Globus pallidus (tissue), 1 donor: ENCODE measurements at places on chromosomes 4 and X.

GRCh38 chrX:147602176-147602696, 309.5 kb upstream of the FMR1 start:
- DNase-seq: no peak

GRCh38 chrX:14670819-14671218, 141.5 kb downstream of the GLRA2 start:
- DNase-seq: no peak

DNA sequence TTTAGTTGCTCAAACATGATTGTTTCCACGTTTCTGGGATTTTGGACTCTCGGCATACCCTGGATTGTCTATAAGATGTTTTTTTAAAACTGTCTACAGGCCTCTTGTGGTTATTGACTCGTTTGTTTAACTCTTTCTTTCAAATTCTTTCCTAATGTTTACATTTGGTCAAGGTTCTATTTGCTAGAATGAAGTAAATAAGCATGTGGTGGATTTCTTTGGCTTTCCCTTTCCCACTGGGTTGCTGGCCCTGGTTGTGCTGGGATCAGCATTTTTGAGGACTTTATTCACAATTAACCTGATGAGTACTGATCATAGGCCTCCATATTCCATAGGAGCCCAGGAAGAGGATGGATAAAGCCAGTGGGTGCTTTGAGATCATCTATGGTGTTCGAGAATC, 11.1 kb upstream of the GPR101 start:
- DNase-seq: no peak

- no peak for DNase-seq
Observed at GRCh38 chrX:110050901-110051300, 48.0 kb downstream of the TMEM164 start.

DNA sequence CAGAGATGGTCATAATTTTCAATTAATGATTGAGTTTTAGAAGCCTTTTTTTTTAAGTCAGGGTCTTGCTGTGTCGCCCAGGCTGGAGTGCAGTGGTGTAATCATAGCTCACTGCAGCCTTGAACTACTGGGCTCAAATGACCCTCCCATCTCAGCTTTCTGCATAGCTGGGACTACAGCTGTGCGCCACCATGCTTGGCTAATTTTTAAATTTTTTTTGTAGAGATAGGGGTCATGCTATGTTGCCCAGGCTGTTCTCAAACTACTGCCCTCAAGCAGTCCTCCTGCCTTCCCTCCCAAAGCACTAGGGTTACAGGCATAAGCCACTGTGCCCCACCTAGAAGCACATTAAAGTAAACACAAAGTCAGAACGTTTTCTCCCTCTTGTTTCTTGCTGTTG, 51.7 kb downstream of the HTT-AS start:
- DNase-seq: no peak

GRCh38 chr4:5785806-5786680, 75.0 kb downstream of the EVC start:
- no peak for DNase-seq

GRCh38 chrX:14675500-14675899, 146.2 kb downstream of the GLRA2 start:
- no peak for DNase-seq

- no peak for DNase-seq
Observed at GRCh38 chr4:105243446-105243845, 96.8 kb downstream of the TET2 start.
